T-helper 2 cell (primary cell): ENCODE measurements at places on chromosomes 2 and 18.
A peak's percentile ranks its signal among the peaks of the same experiment; 100 is the strongest.

GRCh38 chr18:77711096-77711495, 461.4 kb downstream of the GALR1 start:
- DNase-seq: no peak

DNA sequence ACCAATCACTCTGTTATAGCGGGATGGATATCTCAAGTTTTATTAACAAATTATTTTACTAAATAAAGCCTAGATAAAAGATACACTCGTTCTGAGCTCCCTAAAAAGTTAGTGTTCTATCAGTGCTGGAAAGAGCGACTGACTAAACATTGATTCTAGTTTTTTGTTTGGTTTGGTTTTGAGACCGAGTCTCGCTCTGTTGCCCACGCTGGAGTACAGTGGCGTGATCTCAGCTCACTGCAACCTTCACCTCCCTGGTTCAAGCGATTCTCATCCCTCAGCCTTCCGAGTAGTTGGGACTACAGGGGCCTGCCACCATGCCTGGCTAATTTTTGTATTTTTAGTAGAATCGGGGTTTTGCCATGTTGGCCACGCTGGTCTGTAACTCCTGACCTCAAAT, 73.8 kb upstream of the CDCA7 start:
- no peak for DNase-seq

DNA sequence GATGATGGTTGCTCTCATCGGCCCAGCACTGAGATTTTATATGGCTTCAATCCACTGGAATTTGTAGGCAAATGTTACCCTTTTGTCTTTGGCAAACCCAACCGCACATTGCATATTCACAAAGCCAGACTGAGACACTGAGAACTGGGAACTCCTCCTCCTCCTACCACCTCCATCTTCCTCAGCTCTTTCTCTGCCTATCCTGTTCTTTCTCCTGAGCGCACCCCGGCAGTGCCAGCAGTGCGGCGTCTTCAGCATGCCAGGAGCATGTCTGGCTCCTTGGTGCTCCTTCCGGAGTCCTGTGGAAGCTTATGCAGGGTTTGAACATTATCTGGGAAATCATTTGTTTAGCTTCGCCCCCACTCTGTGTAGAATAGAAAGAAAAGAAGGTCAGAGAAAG, 50.8 kb downstream of the TRIB2 start:
- no peak for DNase-seq

DNA sequence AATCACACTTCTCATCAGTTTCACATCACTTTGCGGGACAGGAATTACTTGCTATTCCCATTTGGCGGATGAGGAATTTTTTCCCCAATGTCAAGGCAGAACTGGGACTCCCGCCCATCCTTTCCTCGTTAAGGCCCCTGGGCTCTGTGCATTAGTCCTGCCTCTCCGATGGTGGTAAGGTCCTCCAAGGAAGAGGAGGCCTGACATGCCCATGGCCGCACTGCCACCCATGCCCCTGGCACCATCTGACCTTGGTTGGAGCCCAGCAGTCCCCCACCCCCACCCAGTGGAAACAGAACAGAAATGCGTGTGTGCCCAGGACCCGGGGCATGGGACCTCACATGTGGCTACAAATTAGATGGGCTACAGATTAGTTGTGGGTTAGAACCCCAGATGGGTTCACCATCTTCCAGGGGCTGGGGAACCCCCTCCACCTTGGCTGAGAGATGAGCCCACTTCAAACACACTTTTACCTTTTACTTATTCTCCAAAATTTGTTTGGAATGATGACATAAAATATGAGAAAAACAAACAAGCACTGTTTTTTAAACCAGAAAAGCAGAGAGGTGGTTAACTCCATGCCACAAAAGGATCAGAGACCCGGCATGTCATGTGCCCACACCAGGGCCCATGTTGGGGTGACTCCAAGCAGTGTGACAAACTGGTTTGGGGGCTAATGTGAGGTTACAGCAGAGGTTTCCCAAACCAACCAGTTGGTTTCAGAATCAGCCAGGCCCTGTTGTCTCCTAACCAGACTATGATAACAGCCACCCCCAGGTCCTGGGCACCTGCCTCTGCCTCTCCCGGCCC, 11.0 kb upstream of the DUSP2 start:
- DNase-seq: no peak

DNA sequence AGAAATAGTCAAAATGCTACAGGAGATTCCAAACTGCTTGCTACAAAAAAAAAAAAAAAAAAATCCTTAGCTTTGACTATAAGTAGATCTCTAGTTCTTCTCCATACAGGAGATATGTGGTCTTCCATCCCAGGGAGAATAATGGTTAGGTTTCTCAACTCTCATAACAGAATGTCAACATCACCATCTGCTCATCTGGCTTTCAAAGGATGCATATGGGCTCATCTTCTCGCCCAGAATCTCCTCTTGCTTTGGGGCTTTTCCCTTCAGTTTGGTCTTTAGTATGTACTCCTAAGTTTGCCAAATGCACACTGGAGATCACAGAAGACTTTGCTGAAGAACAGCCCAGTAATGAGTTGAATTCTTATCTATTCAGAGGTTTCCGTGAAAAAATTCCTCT, 240.7 kb downstream of the NRXN1 start:
- DNase-seq: no peak

DNA sequence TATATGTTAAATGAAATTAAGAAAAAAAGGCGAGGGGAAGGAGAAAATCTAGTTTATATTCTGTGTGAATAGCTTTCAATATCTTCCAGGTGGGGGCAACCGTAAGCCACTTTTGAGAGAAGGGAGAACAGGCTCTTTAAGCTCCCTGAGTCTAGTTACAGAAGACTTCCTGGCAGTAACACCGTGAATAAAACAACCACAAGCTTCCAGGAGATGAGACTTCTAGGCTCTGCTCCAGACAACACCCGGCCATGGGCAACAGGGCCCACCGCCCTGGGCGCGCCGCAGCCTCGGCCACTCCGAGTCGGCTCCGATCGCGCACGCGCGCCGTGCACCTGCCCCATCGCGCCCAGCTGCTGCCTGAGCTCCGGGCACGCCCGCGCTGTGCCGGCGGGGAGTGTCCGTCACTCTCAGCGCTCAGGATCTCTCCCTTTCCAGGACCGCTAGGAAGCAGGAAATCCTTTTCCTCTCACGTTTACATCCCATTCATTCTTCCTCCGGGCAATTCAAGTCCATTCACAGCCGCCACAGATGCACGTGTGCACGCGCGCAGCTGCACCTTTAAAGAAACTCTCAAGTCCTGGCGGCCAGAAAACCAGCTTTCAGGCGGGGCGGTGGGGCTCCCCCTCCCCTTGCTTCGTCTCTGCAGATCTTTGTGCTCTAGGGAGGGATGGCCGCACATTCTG, 19.4 kb upstream of the PAX3 start:
- peak; percentile 63 for DNase-seq

GRCh38 chr2:31529256-31529655, 51.5 kb downstream of the SRD5A2 start:
- no peak for DNase-seq

DNA sequence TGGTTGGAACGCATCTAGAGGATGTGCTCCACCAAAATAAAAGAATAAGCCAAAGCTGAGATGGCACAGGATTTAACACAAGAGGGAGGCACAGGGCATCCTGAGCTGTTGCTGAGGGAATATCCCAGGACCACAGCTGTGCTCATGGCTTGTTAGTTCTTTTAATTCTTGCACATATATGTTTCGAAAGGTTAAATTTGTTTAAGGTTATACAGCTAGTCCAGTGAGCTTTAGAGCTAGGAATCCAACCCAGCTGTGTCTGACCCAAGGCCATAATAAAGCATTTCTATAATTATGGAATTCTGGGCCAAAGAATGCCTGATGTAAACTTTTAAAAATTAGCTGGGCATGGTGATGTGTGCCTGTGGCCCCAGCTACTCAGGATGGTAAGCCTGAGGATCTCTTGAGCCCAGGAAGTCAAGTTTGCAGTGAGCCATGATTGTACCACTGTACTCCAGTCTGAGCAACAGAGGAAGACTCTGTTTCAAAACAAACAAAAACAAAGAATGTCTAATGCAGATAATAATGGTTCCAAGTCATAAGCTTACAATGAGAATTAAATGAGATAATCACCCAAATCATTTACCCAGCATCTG, 66.4 kb upstream of the CCBE1 start:
- no peak for DNase-seq

DNA sequence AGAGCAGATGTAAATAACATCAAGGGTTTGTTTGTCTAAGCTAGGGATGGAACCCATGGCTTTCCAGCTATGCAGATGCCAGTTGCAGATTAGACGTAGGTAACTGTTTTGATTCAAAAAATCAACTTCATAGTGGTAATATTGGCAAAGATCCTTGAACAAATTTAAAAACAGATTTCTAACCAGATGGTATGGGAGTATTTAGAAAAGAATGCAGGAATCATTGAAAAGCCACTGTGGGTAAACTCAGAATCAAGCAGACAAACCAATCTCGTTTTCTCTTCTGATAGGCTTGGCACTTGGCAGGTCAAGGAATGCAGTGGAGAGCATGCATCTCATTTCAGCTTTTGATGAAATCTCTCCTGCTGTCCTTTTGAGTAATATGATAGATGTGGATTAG, 377.5 kb downstream of the CLIP4 start:
- no peak for DNase-seq

DNA sequence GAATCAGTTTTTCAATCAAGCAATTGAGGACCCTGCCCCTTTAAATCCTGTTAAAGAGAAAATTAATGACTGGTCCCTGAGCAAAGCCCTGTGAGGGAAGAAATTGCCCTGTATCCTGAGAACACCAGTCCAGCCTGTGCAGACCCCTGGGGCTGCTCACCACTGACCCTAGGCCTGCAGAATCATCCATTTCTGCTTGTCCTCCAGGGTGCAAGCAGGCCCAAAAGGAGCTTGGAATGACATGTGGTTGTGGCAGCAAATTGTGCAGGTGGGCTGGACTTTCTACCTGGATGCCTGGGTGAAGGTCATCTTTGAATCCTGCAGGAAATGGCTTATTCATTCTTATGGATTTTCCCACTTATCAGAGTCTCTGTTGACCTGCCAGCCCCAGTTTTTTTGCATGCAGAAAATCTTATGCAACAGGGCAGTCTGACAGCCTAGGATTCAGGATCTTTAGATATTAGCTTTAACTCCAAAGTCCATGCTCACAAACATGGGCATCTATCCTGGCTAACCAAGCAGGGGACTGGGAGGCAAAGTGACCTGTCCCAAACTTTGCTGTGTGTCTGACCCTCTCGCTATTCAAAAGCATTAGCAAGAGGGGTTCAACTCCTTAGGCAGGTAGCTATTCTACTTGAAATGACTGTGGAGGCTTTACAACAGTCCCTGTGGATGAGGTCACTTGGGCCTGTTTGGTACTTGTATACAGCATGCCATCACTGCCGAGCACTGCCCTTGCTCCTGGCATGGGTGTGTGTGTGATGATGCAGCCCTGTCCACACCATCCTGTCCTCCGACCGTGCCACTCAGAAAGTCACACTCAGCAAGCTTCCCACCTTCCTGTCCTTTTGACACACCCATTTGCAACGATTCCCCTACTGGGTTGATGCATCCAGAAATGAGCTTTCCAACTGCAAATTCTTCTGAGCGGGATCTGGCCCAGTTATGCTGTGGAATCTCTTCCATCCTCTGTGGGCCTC, 85.3 kb downstream of the CAPN13 start:
- DNase-seq: no peak

GRCh38 chr2:180334514-180334913, 327.4 kb upstream of the CWC22 start:
- DNase-seq: no peak

GRCh38 chr2:173150963-173151362, 75.3 kb downstream of the MAP3K20 start:
- DNase-seq: no peak

GRCh38 chr18:8362863-8363262, 246.4 kb upstream of the RAB12 start:
- DNase-seq: no peak

- no peak for DNase-seq
These were observed 263.7 kb downstream of the ANAPC1 start for GRCh38 chr2:111620281-111620680.

DNA sequence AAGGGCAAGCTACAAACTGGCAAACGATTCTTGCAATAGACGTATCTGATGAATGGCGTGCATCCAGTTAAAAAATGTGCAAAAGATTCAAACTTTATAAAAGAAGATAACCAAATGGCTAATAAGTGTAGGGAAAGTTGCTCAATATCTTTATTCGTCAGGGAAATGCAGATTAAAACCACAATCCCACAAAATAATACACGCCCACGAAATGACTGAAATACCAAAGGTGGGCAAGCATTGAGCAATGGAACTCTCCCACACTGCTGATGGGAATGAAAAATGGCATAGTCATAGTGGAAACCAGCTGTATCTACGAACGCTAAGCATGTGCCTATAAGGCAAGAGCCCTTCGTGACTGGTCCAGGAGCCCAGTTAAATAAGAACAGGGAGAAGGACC, 168.6 kb upstream of the SIX2 start:
- DNase-seq: no peak

DNA sequence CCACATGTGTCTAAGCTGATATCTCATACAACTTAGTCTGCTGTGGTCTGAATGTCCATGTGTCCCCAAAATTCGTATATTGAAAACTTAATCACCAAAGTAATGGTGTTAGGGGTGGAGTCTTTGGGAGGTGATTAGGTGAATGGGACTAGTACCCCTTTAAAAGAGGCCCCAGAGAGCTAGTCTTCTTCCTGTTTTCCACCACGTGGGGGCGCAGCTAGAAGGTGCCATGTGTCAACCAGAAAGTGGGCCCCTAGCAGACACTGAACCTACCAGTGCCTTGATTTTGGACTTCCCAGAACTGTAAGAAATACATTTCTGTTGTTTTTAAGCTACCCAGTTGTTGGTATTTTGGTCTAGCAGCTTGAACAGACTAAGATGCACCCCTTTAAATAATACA, 86.6 kb downstream of the ASB1 start:
- DNase-seq: no peak

GRCh38 chr2:229689307-229689839, 25.0 kb downstream of the DNER start:
- no peak for DNase-seq

GRCh38 chr2:215262303-215262702, 49.6 kb upstream of the ATIC start:
- no peak for DNase-seq

DNA sequence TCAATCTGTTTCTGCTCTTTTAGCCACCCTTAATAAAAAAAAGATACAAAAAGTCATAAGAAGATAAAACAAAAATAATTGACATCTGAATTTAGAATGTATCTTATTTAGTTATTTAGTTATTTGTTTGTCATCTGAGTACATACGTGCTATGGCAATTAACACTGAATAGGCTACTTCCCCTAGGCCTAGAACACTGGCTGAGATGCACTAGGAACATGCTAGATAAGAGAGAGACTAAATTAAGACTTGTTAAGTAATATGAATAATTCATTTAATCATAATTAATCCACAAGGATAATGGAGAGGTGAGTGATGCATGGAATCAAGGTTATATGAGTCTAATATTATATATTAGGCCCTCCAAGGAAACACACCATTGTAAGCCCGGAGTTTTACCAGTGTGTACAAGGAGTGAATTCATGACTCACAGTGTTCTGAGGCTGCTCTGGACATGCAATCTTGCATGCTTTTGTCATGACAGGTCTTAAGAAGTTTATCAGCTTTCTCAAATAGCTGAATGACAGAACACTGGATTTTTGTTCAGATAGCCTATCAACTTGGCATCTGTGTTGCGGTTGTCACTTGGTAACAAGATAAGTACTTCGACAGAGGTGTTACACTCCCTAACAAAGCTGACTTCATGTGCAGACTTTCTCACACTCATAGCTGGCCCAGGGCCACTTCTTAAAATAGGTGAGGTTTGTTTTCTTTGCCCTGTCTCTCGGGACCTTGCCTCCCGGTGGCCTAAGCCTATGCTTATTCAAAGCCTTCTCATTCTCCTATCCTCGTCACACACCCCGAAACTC, 5.0 kb upstream of the SERPINB2 start:
- no peak for DNase-seq

GRCh38 chr2:207513551-207514257, 16.1 kb upstream of the CREB1 start:
- no peak for DNase-seq
